Daoy (cell line): ENCODE measurements at places on chromosomes 3 and 15. TPM values are rescaled to one million over a fixed set of nuclear protein-coding genes. Genes with fewer than 3 reads are reported as not detected.
A peak's percentile ranks its signal among the peaks of the same experiment; 100 is the strongest.

The UBA3 gene
- total RNA-seq, result 59.1 and 71.0 TPM in 2 replicates

DNA sequence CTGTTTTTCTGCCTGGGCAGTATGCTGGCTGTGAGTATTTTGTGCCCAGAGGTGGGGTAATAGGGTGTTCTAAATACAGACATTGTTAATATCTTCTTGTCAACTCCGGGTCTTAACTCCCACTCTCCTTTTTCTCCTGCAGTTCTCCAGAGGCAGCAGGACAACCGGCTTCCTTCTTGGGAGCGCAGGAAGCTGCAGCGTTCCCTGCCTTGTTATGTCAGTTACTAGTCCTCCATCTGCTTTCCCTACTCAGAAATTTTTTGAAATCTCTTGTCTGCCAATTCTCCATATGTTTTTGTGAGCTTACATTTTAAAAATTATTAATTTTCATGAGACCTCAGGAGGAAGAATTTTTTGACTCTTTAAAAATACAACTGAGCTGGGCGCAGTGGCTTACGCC lies 67.2 kb downstream of the NEO1 start:
- no peak for DNase-seq

DNA sequence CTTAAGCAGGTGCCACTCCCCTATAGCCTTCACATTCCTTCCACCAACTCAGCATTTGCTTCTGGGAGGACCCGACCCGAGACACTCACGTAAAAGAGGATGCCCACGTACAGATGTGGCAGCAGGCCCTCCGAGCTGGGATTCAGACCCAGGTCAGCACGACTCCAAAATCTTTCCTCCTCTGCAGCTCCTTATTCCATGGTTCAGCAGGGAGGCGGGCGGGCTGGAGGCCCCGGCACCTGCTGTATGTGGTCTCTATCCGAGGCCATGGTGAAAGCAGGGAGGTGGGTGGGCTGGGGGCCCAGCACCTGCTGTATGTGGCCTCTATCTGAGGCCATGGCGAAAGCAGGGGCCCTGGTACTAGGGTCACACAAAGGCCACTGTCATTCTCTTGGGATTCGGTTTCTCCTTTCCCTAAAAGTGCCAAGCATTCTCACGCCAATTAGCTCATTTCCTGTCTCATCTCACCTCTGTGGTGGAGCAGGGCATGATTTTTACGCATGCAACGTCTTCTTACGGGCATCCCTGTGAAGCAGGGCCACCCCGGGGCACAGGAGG lies 5.9 kb upstream of the MUC4 start:
- DNase-seq, result peak; percentile 40

The PLSCR5 gene
- not detected in 2 replicates for total RNA-seq

- DNase-seq, result no peak
Observed at GRCh38 chr15:91967935-91968606, 114.6 kb downstream of the SLCO3A1 start.

DNA sequence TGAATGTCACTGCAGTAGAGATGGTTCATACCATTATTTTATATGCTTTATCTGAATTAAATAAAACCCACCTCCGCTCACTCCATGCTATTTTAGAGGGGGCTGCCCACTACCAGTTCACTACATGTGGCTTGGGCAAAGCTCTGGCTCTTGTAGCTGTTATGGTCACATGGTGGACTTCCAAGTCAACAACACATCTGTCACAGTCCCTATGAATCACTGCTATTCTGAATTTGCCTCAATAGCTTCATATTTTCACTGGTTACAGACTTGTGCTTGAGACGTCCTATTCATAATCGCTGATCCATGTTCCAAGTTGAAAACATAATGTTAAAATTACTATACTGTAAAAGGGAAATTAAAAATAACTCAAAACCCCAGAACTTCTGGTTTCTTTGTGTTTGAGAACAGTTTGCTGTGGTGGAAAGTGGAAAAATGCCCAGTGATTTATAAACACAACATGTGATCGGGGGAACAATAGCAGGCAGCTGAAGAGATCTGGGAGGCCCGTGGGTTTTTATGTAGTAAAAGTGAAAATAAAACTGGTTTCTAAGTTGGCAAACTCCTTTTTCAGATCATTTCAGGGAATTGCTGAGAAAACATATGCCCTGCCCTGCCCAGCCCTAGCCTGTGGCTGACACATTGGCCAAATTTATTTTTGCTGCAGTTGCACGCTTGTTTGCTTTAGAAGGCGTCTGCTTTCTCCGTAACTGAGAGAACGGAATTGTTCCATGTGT lies 128.8 kb upstream of the PRR23C start:
- DNase-seq, result no peak

The SLC9C1 gene
- total RNA-seq, result not detected in 2 replicates

DNA sequence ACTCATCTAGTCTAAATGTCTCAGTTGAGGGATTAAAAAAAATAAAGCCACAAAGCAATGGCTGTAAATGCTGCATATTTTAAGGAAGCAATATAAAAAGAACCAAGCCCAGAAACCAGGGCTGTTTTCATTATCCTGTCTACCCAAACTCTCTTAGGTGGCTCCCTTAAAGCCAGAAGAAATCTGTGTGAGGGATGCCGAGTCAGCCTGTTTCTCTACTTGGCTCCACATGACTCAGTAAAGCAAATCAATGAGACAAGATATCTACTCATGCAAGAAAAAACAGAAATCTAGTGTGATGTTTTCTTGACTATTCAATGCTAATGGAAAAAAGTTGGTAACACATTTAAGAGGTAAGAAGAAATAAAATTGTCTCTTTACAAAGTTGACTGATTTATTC lies 296.2 kb downstream of the ZBTB20 start:
- no peak for DNase-seq

The LRRIQ4 gene
- not detected in 2 replicates for total RNA-seq

- no peak for DNase-seq
Observed at GRCh38 chr3:139770577-139770976, 92.8 kb upstream of the NMNAT3 start.

The TOMM70 gene
- 103 and 107 TPM in 2 replicates for total RNA-seq

- peak; percentile 65 for DNase-seq
Observed at GRCh38 chr3:183252973-183253527, at the start of gene B3GNT5. Gene B3GNT5, plus strand, starts transcription at chr3:183253253. Its CDS starts 16,546 bp downstream, at chr3:183269799.

DNA sequence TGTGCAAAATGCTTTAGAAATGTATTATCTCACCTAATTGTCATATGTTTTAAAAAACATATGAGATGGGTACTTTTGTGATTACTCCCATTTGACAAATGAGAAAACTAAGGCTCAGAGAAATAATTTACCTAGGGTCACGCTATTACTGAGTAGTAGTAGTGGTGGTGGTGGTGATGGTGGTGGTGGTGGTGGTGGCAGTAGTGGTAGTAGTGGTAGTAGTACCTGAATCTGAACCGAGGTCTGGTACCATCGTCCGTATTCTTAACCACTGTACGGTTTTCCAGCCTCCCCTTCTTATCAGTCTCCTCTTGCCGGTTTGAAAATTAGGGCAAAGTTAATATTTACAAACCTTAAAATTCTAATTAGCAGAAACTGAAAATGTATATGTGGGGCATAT lies 102.4 kb downstream of the KLHL25 start:
- DNase-seq, result no peak

GRCh38 chr3:132020058-132020457 lies 14.8 kb downstream of the CPNE4 start:
- DNase-seq, result no peak

The IGF2BP2 gene
- 44.6 and 69.2 TPM in 2 replicates for total RNA-seq

The NMB gene
- total RNA-seq, result 0.30 and 3.4 TPM in 2 replicates

- DNase-seq, result no peak
Observed at GRCh38 chr15:77126529-77127326, 55.8 kb upstream of the TSPAN3 start.

DNA sequence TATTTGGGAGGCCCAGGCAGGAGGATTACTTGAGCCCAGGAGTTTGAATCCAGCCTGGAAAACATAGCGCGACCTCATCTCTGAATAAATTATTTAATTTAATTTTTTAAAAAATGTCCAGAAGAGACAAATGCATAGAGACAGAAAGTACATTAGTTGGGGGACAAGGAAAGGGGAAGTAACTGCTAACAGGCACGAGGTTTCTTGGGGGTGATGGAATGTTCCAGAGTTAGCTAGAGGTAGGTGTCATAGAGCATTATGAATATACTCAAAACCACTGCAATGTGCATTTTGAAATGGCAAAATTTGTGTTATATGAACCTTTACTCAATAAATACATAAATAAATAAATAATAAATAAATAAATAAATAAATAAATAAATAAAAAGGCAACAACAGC lies 31.7 kb upstream of the CYP11A1 start:
- DNase-seq, result no peak

- no peak for DNase-seq
Observed at GRCh38 chr3:185813205-185813604, 11.6 kb downstream of the IGF2BP2 start.

- DNase-seq, result no peak
Observed at GRCh38 chr15:28929200-28929599, 43.4 kb downstream of the APBA2 start.

DNA sequence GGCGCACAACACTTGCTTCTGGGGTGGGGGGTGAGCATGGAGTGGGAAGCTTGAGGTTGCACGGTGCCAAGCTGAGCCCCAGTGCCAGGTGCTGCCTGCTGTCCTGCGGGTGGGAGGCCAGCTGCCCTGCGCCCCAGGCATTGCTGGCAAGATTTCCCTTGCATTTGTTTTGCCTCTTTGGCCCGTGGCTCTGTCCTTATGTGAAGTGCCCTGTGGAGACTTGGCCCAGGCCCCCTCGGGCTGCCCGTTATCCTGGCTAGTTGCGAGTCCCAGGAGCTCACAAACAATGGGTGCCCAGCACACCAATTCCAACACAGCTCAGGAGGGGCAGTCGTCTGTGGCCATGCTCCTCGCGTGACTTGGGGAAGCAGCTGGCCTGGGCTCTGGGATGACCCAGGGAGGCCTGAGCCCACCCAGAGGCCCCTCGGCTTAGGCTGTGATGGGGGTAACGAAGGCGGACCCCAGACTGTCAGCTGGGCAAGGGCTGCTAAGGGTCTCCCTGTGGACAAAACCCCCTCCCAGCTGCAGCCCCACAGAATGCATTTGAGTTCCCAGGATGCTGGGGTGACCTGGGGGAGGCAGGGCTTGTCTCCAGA lies 5.9 kb downstream of the C3orf22 start:
- DNase-seq, result no peak

The NSMCE3 gene
- 10.9 and 13.8 TPM in 2 replicates for total RNA-seq

GRCh38 chr3:188712248-188712924 lies 459.4 kb upstream of the TPRG1 start:
- DNase-seq, result peak; percentile 59

GRCh38 chr15:23606226-23606625 lies 40.8 kb downstream of the MKRN3 start:
- peak; percentile 11 for DNase-seq

- DNase-seq, result no peak
Observed at GRCh38 chr15:48887144-48887543, 9.2 kb downstream of the EID1 start.

The ROBO2 gene
- total RNA-seq, result not detected in 2 replicates

The CELF6 gene
- total RNA-seq, result 0.40 and 0.57 TPM in 2 replicates

DNA sequence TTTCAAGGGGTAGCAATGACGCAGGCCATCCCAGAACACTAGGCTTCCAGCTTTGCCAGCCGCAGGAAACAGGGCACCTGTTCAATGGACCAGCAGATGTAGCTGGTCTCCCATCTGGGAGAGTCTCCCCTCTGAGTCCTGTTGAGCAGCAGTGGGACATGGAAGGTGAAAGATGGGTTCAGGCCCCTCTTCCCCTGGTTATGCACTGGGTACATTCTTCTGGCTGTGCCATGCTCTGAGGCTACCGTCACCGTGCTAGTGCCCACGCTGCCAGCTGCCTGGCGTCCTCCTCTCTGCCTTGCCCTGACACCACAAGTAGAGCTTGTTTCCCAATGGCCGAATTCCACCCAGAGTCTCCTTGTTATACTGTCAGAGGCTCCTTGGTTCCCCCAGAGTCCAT lies 63.1 kb downstream of the TLE3 start:
- DNase-seq, result no peak

DNA sequence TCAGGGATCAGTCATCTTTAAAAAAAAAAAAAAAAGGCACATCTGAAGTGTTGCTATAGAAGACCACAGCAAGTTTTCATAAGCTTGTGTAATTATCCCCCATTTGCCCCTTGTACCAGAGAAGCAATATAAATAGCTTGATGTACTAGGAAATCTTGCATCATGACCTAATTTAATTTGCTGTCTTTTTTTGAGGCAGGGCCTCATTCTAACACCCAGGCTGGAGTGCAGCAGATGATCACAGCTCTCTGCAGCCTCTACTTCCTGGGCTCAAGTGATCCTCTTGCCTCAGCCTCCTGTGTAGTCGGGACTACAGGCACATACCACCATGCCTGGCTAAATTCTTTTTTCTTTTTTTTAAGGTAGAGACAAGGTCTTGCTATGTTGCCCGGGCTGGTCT lies 88.7 kb downstream of the ARIH1 start:
- DNase-seq, result no peak

DNA sequence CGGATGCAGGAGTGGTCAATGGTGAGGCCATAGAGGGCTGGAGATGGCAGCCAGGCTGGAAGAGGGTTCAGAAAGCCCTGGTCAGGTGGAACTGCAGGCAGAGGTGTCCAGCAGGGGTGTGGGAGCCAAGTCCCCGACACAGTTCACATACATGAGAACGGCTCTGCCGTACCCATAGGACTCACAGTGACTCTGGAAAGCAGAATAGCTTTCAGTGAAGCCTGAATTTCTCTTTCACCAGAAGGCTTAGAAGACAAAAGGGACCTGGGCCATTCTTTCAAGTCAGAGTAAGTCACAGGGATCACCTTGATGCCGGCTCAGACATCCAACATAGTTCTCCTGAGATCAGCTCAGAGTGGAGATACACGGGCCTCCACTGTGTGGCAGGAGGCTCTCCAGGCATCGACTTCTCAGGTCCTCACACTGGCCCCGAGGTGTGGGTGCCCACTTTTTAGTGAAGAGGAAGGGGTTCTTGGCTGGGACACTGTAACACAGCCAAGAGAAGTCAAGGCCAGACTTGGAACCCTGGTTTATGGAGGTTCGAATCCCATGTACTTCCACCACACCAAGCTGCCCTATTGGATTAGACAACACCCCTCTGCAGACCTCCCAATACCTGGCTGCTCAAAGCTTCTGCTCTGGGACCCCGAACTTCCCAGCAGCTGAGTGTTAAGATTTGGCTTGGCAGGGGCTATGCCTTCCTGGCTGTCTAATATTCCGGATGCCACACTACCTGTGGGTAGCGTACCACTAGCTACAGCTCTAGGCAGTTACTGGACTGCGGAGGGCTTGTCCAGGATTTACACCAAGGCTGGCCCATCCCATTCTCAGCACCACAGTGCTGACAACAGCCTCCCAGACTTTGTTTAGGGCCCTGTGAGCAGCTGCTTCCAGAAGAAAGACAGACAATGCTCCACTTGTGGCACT lies 40.4 kb upstream of the RAB6B start:
- no peak for DNase-seq

DNA sequence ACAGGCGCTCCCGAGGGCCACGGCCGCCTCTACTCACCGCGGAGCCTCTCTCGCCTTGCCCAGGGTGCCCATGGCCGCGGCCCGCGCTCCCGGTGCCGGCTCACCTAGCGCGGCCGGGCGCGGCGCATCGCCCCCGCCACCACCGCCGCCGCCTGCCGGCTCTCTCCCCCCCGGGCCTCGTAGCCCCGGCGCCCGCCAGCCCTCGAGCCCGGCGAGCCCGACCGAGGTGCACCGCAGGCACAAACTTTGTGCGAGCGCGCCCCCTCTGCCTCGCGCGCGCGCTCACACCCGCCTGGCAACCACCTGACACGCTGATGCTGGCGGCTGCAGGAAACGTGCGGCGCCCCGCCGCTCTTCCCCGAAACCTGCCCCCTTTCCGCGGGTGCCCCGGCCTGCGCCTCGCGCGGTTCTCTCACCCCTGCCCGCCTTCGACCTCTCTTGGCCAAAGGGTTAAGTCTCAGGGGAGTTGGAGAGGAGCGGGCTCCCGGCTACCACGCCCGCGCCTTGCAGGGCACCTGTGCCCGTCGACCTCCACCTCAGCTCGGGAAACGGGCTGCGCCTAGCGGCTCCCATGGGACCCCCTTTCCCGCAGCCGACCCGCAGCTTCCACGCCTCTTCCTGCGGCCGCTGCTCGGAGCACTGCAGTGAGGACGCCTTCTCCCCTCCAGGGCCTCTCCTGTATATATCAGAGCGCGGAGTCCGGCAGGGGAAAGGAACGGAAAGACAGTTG lies at the start of gene RASGRP1:
Gene RASGRP1 (minus strand): TSS at position 258 of the 730 bp plus-strand sequence. CDS start 186 bp downstream, at position 72.
- peak; percentile 71 for DNase-seq
